ENCODE measurements at places on chromosomes 3 and 15. TPM values are rescaled to one million over a fixed set of nuclear protein-coding genes. Genes with fewer than 3 reads are reported as not detected.

SCN11A gene
- not detected for total RNA-seq

LSMEM2 gene
- total RNA-seq, result 1.1 TPM

ANKUB1 gene
- not detected for total RNA-seq

PLSCR2 gene
- not detected for total RNA-seq

ACAD11 gene
- 4.7 TPM for total RNA-seq

FEZF2 gene
- not detected for total RNA-seq

C3orf70 gene
- 3.6 TPM for total RNA-seq

TMEM158 gene
- total RNA-seq, result 4.9 TPM

MKRN2 gene
- total RNA-seq, result 40.2 TPM

- peak; percentile 27 for DNase-seq
These were observed 193.9 kb upstream of the TPM1 start for GRCh38 chr15:62848632-62849050.

DNA sequence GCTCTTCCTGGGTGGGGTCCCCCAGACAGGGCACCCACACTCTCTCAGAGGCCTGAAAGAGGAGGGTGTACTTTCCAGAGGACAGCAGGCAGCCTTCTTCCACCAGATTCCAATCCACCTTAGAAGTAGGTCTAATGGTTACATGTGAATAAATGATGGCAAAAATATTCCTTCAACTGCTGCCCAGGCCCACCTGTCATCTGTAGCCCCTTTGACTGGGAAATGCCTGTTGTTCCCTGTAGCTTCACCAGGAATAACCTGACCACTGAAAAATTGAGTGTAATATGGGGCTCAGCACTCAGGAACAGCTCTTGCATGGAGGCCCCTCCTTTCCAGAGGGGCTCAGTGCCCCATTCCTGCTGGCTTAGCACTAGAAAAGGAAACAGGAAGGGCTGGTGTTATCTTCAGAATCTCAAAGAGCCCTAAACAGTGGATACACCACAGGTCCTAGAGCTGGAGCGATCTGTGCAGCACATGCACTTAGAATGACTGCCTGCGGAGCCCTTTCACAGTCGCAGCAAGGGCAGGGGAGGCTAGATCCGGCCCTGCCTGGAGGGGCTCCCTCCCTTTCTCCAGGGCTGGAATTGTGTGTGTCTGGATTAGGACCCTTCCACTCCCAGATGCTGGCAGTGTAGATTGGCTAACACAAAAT lies 32.1 kb downstream of the SLC22A14 start:
- no peak for DNase-seq

GRCh38 chr3:95154766-95155165 lies 1091.9 kb downstream of the NSUN3 start:
- peak; percentile 1 for DNase-seq

DNA sequence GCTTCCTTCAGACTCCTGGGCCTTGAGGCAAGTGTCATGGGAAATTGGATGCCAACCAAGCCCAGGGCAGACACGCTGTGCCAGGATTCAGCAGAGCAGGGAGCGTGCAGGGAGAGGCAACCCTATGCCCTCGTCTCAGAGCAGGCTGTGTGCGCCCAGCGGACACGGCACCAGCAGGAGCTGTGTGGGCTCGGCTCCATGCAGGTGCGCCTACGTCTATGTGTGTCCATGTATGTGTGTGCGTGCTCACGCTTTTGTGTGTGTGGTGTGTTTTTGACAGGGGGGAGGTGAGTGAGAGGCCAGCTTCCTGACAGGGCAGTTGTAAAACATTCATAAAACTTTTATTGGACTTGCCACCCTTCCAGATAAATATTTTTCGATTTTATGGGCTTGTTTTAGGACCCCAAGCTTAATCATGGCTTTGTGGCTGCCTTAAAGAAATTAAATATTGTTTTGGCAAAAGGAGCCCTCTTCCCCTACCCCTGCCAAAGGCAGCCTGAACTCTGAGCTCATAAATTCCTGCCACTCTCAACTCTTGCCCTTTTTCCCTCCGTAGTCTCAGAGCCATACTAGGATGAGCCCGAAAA lies 84.4 kb downstream of the DNAJB8 start:
- DNase-seq, result no peak

DNA sequence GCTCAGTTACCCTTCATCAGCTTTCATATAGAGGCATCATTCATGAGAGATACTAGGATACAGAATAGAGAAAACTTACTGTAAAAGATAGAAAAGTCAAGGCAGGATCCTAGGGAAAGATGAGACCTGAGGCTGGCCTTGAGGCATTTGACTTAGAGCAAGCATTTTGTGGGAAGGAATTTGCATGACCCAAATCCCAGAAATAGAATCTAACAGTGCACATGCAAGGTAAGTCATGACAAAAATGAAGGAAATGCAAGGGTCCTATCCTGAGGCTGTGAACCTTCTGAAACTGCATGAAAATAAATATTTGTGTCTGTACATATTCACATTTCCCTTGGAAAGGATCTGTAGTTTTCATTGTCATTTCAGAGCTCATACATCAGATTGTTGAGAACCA lies 122.3 kb downstream of the HCN4 start:
- no peak for DNase-seq

DNA sequence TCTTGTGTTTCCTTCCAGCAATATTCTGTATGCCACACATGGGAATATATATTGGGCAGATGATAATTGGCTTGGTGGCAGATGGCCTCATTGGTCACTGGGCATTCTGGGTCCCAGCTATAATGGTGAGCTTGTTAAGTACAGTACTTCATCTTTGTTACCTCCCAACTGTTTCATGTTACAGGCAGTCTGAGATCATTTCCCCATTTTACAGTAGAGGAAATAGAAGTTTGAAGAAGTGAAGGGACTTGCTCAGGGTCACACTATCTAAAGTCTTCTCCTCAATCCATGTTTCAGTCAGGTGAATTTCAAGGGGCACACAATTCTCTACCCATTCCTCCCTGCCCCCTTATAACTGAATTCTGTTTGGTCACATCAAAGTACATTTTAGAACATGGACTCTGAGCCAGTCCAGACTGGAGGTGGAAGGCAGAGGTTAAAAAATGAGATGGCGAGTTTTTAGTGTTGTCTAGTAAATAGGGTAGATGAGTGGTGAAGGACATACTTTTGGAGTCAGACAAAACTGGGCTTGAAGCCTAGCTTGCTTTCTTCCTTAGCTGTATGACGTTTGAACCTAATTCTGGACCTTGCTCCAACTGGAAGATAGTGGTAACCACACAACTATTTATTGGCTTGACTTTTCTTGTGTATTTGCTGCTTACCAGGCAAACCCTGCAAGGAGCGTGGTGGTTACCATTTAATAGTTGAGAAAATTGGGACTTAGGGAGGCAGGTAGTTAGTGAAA lies 2.5 kb downstream of the EEFSEC start:
- no peak for DNase-seq

GRCh38 chr3:72137865-72138861 lies 353.2 kb upstream of the PROK2 start:
- no peak for DNase-seq

DNA sequence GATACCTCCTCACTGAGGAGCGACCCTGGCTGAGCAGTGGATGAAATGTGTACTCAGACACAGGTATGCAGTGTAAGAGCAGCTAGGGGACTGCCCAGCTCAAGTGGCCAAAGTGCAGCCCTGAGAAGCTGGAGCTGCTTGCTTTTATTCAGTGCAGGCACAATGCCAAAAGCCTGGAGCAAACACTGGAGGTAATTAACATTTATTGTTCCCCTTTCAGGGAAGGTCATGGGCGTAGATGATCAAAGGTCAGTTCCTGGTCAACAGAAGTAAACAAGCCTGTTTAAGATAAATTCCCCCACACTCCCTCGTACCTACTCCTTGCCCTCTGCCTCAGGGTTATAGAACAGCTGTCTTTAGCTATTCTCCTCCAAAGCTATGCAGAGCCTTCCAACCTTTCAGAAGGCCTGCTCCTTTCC lies 17.5 kb downstream of the PLA2G4F start:
- DNase-seq, result no peak

DNA sequence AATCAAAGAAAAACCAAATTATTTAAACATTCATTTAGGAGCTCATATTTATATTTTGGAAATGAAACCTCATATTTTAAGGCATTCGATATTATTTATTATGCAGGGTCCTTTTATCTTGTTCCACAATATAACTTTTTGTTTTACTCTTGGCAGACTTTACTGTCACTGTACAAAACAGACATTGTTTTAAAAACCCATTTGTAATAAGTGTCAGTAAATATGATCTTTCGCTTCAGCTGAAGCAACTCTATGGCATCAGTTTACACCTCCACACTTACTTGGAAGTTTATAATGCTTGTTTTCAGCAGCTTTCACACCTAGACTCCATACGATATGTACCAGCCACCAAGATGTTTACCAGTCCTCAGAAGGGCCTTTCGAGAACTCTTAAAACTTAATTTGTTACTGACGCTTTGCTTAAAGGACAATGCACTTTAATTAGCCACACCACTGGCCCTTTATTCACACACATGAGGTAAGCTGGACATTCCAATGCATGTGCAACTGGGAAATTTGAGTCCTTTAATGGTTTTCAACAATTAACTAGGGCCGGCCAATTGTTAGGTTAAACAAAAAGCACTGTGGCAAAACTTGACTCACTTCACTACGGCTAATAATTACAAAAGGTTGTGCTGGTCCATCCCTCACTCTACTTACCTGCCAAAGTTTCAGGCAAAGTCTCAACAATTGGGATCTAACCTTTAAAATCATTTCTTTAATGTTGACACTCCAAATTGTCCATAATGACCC lies 16.7 kb downstream of the WWTR1 start:
- no peak for DNase-seq

GRCh38 chr15:70765504-70766281 lies 2.3 kb upstream of the UACA start:
- DNase-seq, result no peak

GRCh38 chr3:156396851-156397250 lies 158.1 kb downstream of the SSR3 start:
- DNase-seq, result no peak

GRCh38 chr15:31325595-31326155 lies 960 bp upstream of the KLF13 start:
- DNase-seq, result no peak

- DNase-seq, result no peak
These were observed 28.8 kb downstream of the GRAMD2A start for GRCh38 chr15:72168808-72169190.

DNA sequence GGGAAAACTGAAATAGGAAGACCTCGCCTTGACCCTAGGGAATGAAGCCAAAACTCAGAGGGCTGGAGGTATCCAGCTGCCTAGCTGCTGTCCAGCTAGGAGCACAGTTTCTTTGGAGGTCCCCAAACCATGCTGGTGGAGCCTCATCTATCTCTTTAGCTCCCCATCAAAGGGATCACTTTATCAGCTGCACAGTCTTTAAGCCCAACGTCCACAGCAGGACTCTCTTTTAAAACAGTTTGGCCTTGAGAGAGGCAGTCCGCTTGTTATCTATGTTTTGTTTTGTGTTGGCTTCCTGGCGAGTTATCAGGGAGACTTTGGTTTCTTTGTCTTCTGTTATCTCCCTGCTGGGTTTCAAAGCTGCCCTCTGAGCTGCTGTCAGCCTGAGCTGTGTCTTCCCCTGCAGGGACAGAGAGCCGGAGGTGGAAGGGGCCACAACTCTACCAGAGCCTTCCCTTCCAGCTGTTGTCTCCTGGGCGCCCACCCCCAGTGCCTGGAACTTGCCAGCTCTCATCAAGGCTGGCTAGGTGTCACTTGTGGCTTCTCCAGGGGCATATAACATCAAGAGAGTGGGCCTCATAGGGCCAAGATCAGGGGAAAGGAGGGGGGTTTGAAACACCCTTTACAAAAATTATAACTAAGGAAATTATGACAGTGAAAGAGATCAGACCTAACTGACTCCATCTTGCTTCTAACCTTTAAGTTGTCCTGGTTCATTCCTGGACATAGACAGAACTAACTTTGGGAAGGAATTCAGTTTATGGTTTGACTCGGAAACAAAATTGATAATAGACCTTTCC lies 61.4 kb upstream of the C15orf39 start:
- DNase-seq, result no peak

- DNase-seq, result no peak
These were observed 36.7 kb downstream of the SPESP1 start for GRCh38 chr15:68966996-68967395.

DNA sequence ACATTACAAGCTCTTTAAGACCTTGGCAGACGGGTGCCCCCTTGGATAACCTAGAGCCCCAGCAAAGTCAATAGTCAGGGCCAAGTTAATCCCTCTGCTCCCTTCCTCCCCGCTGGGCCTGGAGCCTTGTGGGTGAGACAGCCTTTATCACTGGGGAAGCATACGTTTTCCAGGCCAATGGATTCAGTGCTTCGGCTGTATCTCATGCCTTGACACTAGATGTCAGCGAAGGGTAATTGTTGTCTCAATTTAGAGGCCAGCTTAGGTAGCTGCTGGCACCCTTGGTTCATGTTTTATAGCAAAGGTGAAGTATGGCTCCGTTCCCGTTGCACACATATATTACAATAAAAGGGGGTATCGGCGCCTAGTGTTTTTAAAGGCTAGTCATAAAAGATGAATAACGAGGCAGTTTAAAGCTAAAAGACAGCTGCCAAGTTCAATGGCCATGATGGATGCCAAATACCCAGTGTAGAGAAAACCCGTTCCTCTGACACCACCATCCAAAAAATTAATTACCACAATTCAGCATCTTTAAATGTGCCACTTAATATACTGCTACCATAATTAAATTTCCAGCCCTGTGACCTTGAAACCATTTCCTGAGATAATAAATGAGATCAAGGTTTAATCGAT lies 52.3 kb upstream of the BNIP2 start:
- DNase-seq, result peak; percentile 52

DNA sequence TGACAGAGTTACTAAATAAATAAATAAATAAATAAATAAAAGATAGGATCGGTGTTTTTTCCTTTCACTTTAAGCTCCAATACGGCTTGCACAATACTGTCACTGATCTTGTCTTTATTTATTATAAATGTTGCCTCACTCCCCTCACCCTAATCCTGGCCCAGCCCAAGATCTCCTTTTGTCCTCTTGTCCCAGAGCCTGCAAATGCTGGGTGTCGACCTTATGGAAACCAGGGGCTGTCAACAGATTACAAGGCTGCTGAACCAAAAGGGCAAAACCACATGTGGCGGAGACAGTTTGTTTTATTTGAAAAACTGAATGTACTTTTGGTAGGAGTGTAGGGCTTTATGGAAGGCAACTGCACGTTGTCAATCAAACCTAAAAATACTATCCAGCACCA lies 75.9 kb downstream of the RFTN1 start:
- no peak for DNase-seq

All from Daoy (cell line).